PC-9 (cell line): ENCODE measurements at places on chromosomes 5 and 9.

DNA sequence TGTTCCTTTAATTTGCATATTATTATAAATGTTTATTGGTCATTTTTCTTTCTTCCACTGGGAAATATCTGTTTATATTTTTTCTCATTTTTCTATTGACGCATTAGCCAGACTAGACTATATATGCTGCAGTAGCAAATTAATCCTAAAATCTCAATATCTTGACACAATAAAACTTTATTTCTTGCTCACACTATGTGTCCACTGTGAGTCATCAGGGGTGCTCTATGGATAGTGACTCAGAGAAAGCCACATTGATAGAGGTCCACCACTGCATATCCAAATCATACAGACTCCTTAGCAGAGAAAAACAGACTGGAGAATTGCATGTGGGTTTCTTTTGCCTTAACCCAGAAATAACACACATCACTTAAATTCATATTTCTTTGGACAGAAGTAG lies 20.8 kb downstream of the OR1L3 start:
- no peak for DNase-seq

DNA sequence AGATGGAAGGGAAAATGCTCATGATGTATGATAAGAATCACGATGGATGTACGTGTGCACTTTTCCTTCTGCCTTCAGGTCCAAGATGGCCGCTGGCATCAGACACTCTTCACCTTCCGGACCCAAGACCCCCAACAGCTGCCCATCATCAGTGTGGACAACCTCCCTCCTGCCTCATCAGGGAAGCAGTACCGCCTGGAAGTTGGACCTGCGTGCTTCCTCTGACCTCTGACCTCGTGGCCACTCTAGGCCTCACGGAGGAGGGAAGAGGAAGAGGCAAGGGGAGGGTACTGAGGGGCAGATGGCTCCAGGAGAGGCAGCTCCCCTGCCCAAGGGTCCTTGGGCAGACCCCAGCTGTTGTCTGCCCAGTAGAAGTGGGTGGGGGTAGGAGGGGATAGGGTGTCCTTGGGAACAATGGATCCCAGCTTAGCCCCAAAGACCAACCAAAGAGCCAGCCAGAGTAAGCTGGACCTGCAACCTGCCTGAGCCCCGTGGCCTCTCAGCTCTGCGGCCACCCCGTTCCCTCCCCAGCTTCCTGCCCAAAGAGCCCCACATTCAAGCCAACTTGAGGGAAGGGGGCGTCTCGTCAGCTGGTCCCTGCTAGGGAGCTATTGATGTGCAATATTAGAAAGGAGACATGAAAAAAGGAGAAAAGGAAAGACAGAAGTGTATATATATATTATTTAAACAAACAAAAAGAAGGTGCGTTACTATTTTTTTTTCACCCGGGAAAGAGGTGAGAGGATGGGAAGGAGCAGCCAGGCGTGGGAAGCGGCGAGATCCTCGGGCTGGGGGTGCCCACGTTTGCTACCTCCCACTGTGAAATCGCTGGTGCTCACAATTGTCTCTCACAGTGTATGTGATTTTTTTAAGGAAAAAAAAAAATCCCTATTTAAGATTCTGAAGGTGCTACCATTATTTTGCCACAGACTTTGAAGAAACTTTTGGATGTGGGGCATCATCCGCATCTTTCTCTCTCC lies 12.1 kb upstream of the ORM1 start:
- no peak for DNase-seq

DNA sequence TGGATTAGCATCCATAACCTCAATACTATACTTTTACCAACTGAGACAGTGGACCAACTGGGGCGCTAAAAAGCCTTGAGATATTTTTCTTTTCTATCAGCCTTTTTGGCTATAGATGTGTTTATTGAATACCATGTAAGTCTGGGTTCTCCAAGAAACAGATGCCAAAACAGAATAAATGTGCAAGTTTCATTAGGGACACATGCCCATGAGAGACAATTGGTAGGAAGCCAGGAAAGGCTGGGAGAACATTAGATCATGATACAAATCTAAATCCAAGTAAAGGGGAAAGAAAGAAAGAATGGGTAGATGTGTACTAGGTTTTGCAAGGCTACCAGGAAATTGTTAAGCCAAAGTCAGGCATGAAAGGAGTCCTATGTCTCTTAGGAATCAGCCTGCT lies 152.5 kb downstream of the KCTD16 start:
- DNase-seq: no peak

GRCh38 chr9:70935856-70936255 lies 185.6 kb downstream of the TRPM3 start:
- DNase-seq: no peak

- no peak for DNase-seq
Observed at GRCh38 chr5:78472469-78473106, 112.2 kb downstream of the SCAMP1 start.

GRCh38 chr5:5078009-5078897 lies 61.9 kb upstream of the ADAMTS16 start:
- no peak for DNase-seq

DNA sequence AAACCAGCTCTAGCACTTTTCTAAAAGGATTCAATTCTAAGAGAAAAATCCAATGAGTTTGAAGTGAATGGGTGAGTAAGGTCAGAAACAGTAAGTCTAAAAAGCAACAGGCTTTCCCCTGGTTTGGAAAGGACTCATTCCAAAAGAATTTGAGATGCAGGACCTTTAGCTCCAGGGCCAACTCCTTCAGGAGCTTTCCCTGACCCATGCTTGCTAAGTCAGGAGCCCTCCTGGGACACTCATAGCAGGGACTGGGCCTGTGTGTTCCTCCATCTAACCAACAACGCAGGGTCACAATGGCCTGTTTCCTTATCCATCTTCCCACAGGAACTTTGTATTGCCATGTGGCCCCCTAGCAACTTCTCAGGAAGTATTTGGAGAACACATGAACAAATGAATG lies 198.8 kb downstream of the FRMD3 start:
- DNase-seq: no peak

DNA sequence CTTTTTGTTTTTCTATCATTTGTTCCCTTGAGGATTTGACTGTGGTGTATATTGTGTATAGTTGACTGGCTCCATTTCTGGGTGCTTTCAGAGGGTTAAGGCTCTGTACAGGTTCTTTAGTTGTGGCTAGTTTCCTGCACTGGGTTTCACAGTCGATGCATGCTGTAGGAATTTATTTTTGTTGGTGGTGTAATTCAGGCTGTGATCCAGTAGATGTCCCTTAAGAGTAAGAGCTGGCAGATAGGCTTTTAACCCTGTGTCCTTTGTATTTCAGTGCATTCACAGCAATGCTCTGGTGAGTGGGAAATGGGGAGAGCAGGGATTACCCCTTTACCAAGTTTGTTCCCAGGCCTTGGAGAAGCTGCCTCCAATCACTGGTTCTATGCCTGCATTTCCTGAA lies 112.9 kb downstream of the SPATA31D1 start:
- no peak for DNase-seq

DNA sequence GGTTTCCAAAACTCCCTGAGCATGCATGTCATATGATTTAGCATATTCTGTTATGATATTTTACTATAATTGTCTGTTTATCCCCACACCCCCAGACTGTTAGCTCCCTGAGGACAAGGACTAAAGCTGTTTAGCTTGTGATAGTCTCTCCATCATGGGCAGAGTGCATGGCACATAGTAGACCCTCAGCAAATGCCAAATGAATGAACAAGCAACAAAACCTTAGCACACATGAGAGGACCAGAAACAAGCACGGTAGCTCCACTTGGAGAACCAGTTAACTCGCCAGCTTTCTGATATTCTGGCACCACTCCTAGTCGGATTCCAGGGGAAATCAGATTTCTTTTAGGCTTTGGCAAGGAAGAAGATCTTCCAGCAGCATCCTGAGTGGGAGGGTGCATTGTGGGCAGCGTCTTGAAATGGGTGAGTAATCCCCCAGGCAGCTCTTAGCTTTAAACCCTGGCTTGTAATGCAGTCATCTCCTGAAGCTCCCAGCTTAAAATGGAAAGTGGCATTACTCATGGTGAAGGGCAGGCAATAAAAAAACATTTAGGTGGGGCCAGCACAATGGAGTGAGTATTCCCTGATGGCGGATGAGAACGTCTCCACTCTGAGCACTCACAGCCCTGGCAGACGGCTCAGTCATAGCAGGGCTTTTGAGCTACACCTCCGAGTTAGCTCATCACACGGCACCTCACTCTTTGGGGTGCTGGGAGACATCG lies 41.1 kb downstream of the FGF1 start:
- DNase-seq: peak; percentile 80

DNA sequence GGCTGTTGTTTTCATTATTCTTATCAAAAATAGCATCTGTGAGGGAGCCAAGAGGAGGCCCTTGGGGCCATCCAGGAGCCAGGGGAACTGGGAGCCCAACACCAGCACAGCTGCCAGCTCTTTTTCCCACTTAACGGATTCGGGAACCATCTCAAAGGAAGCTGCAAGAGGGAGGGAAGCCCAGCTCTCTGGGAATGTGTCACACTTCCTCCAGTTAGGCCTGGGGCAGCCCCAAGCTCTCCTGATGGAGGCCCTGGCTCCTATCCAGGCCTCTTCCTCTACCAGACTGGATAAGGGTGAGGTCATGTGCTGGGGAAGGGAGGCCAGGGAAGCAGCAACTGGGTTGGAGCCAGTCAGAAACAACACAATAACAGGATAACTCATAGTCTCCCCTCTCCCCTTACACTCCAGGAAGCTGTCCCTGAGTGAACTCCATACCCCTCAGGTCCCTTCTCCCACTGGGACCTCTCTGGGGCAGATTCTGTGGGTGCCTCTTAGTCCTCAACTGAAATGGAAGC lies 12.7 kb downstream of the CSF2 start:
- DNase-seq: peak; percentile 59

GRCh38 chr9:113608082-113608685 lies 144.7 kb downstream of the RGS3 start:
- DNase-seq: no peak

- no peak for DNase-seq
Observed at GRCh38 chr5:148541054-148541835, 113.1 kb downstream of the HTR4 start.

- peak; percentile 92 for DNase-seq
Observed at GRCh38 chr5:149133795-149134777, 7.2 kb upstream of the ABLIM3 start.

GRCh38 chr5:5031665-5032064 lies 108.5 kb upstream of the ADAMTS16 start:
- no peak for DNase-seq
